ENCODE measurements at places on chromosomes 4 and X.

- DNase-seq, result no peak
Measured at GRCh38 chr4:5120468-5120867, 69.2 kb downstream of the STK32B start.

DNA sequence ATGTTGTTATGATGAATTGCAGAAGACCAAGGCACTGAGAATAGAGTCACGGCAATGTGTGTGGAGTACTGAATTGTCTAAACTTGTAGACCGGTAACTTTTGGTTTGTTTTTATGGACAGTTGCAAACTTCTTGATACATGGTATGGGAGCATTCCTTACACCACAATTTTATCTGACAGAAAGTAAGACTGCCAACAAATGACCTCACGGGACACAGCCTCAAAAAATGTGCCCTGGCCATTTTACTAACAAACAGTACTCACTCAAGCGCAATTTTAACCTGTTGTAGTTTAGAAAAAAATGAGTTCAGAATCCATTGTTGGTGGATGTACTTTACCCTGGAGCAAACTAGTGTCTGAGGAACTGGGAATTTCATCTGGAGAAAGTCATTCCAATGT is 321.2 kb downstream of the CAMK2D start:
- DNase-seq, result no peak

DNA sequence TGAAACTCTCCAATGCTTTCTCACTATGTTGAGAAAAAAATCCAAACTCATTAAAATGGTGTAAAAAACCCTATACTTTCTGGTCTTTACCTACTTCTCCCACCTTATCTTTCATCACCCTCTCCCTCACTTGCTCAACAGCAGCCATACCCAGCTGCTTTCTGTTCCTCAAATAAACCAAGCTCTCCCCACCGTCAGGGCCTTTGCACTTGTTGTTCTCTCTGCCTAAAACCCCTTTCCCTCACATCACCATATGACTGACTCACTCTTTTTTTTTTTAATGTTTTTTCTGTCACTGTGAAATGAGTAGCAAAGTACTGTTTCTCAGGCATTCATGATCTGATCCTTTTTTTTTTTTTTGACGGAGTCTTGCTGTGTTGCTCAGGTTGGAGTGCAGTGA is 122.3 kb upstream of the TMEM164 start:
- no peak for DNase-seq

- no peak for DNase-seq
Measured at GRCh38 chrX:108131471-108131870, 39.9 kb downstream of the ATG4A start.

DNA sequence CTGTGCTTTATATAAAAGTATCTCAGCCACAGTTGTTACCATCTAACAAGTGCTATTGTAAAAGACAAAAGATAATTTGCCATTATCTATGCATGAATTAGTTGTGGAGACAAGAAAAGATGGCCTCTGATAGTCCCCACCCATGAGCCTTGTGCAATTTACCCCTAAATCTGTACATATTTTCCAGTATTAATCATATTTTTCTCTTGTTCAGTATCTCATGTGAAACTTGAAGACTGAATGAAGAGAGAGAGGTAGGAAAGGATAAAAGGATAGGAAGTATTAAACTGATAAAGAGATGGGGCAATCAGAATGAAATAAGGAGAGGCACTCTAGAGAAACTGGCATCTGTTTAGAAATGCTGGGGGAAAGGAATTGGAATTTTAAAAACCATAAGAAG is 3.7 kb downstream of the MYOZ2 start:
- DNase-seq, result no peak

DNA sequence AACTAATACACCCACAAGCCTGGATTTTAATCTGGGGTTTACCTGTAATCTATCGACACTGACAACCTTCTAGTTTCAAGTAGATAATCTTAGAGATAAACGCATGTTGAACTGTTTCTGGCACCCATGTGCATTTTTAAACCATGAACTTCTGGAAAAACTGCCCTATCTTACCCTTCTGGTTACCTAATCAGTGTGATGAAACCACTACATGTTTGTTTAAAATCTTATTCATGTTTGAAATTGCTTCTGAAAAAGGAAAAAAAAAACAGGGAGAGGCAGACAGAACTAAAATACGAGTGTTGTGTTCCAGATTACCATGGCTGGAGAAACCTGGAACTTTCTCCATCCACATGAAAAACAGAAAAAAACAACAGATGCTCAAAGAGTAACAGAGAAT is 139.3 kb downstream of the MID1IP1 start:
- DNase-seq, result no peak

GRCh38 chrX:19846995-19847790 is 40.2 kb downstream of the SH3KBP1 start:
- DNase-seq, result no peak
